Tibial nerve (tissue), 4 donors: ENCODE measurements at places on chromosomes 1 and 21. TPM values are rescaled to one million over a fixed set of nuclear protein-coding genes. Genes with fewer than 3 reads are reported as not detected.

Gene WLS
- 40.8 TPM for total RNA-seq

Gene OLIG2
- 1.3 TPM for total RNA-seq

Gene CPTP
- 17.6 TPM for total RNA-seq

Gene FCRL1
- not detected for total RNA-seq

Gene UBAP2L
- 47.2 TPM for total RNA-seq

Gene FCRL2
- not detected for total RNA-seq

Gene MX2
- total RNA-seq, result 10.9 TPM

Gene LRRC7
- 13.8 TPM for total RNA-seq

Gene AMY1B
- not detected for total RNA-seq

Gene LPAR3
- 1.5 TPM for total RNA-seq

Gene CKS1B
- total RNA-seq, result 38.9 TPM

Gene CNR2
- not detected for total RNA-seq

Gene SPATA17
- total RNA-seq, result 0.44 TPM

Gene SPATA46
- not detected for total RNA-seq

Gene CELA3A
- 60.6 TPM for total RNA-seq

Gene LAPTM5
- 41.5 TPM for total RNA-seq

Gene MSH4
- 0.60 TPM for total RNA-seq

Gene ERVH48-1
- not detected for total RNA-seq

Gene BRDT
- 0.30 TPM for total RNA-seq

Gene ANKRD35
- 11.2 TPM for total RNA-seq

Gene KRTAP11-1
- not detected for total RNA-seq

Gene KCNK1
- 6.0 TPM for total RNA-seq

Gene SH3BGR
- total RNA-seq, result 5.1 TPM

Gene NUP210L
- total RNA-seq, result 0.21 TPM

Gene MUTYH
- 35.4 TPM for total RNA-seq

Gene FAM131C
- not detected for total RNA-seq

Gene TRIM17
- 0.63 TPM for total RNA-seq

Gene URB2
- total RNA-seq, result 10.2 TPM

Gene CD101
- 0.59 TPM for total RNA-seq

Gene FLG2
- total RNA-seq, result not detected

Gene PODN
- total RNA-seq, result 209 TPM

Gene CNST
- 16.5 TPM for total RNA-seq

Gene GNAT2
- not detected for total RNA-seq

Gene NCMAP
- total RNA-seq, result 150 TPM

Gene CENPL
- 4.5 TPM for total RNA-seq

Gene TLR5
- 10.7 TPM for total RNA-seq

Gene LRP8
- 2.5 TPM for total RNA-seq
